Stimulated activated CD8-positive, alpha-beta memory T cell treated with anti-CD3 and anti-CD28 coated beads, Interleukin-7, amount 100 ng/mL, for 1 hour (primary cell): ENCODE measurements at places on chromosomes 11 and 22.

DNA sequence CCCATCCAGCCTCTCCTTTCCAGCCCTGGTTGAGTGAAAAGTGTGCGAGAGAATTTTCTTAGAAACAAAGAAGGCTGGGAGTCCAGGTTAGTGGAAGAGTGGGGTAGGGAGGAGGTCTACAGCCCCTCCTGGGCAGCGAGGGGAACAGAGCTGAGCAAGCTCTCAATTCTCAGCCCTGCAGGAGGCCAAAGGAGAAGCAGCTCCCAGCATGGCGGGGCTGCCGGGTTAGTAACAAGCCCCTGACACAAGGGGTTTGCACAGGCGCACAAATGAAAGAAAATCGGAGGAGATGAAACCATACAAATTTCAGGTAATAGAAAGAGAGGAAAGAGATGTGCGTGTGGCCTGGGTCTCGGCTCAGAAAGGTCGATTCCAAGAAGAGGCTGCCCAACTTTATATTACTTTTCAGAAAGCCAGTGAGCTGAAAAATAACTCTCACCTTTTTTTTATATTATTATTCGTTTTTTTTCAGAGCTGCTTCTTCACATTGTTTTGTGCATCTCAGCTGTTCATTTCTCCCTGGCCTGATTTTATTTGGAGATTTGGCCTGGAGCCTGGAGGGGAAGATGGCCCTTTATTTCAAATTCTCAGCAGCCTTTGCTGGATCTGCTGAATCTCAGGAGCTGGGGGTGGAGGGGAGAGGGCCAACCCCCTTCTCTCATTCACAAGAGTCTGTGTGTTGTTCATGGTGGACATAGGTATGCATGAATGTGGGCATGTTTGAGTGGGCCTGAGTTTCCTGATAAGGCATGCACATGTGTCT lies 583.2 kb downstream of the BUD13 start:
- no peak for DNase-seq

- DNase-seq = no peak
Observed at GRCh38 chr11:73428227-73428626, 52.0 kb downstream of the RELT start.

GRCh38 chr11:4125141-4125540 lies 30.5 kb downstream of the RRM1 start:
- DNase-seq = no peak

- DNase-seq = no peak
Observed at GRCh38 chr11:28559492-28559891, 451.3 kb downstream of the METTL15 start.

GRCh38 chr22:28398355-28398754 lies 281.3 kb downstream of the TTC28 start:
- DNase-seq = no peak

GRCh38 chr11:8233691-8234424 lies 29.8 kb downstream of the LMO1 start:
- DNase-seq = no peak

GRCh38 chr11:2142762-2143202 lies 3.6 kb upstream of the IGF2 start:
- no peak for DNase-seq

DNA sequence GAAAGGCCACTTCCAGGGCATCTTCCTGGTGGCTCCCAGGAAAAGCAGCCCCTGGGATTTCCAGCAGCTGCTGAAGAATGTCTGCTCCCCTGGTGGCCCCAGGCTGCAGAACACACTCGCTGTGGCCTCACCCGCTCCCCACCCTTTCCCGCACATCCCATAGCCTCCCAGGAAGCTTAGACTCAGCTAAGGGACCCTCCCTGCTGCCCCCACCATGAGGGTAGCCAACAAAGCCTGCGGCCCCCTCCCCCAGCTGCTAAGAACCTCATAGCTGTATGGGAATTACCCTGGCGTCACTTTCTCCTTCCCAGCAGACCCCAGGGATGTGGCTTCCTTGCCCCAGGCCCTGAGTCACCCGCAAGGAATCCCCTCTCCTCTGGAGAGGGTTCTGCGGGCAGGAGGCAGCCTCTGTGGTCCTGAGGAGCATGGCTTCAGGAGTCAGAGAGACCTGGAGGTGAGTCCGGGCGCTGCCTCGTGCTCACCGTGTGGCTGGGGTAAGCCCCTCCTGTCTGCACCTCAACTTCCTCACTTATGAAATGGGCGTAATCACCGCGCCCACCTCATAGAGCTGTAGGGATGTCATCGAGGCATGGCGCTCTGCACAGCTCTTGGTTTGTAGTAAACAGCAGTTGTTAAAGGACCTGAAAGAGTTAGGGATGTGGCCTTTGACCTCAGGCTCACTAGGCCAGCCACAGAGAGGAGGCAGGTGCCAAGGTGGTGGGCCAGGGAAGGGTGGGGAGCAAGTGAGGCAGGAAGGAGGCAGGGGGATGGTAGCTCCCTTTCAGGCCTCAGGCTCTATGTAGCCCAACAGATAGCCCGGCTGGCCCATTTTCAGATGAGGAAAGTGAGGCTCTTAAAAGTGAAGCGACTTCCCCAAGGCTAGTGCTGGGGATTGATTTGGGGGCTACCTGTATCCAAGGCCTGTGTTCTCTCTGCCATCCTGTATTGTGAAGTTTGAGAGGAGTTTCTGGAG lies 71.2 kb downstream of the LRRC32 start:
- DNase-seq = no peak

DNA sequence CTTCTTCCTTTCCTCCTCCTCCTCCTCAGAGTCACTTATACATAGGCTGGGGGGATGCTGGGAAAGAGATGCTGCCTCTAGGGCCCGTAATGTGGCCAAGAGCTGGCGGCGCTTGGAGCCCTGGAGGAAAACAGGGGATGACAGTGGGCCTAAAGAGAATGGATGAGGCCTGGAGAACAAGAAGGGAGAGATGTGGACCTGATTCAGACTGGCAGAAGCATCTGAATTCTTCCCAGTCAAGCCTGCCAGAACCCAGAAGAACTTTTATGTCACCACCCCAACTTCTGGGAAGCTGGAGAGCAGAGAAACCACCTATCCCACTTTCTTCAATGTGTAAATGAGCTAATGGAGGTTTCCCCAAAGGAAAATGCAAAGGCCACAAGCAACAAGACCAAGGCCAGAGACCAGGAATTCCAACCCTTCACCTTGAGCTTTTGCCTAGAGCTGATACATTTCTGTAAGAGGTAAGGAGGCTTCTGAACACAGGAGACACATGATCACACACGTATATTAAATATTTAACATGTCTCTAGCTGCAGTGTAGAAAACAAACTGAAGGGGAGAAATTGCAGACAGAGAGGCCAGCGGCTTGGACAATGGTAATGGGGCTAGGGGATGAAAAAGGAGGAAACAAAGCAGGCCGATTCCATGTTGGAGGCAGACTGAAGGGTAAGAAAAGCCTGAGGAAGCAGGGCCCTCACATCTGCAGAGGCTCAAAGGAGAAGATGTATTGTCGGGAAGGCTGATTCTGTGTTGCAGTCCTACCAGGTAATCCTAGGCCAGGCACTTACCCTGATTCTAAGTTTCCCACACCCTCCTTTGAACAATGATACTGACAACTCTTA lies 1.1 kb downstream of the RRP8 start:
- DNase-seq = no peak

GRCh38 chr11:35050541-35050995 lies 88.4 kb upstream of the CD44 start:
- no peak for DNase-seq

GRCh38 chr11:38718049-38718448 lies 2120.0 kb upstream of the RAG2 start:
- DNase-seq = no peak

DNA sequence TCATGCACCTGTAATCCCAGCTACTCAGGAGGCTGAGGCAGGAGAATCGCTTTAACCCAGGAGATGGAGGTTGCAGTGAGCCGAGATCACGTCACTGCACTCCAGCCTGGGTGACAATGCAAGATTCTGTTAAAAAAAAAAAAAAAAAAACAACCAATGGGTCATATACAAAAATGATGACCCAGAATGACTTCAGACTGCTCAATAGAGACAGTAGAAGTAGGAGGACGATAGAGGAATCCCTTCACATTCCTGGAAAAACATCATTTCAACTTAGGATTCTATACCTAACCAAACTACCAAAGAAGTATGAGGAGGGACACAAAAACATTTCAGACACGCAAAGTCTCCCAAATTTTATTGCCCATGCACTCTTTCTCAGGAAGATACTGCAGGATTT lies 14.1 kb upstream of the CBX7 start:
- DNase-seq = no peak

GRCh38 chr11:23729088-23729487 lies 767.8 kb upstream of the LUZP2 start:
- DNase-seq = no peak

DNA sequence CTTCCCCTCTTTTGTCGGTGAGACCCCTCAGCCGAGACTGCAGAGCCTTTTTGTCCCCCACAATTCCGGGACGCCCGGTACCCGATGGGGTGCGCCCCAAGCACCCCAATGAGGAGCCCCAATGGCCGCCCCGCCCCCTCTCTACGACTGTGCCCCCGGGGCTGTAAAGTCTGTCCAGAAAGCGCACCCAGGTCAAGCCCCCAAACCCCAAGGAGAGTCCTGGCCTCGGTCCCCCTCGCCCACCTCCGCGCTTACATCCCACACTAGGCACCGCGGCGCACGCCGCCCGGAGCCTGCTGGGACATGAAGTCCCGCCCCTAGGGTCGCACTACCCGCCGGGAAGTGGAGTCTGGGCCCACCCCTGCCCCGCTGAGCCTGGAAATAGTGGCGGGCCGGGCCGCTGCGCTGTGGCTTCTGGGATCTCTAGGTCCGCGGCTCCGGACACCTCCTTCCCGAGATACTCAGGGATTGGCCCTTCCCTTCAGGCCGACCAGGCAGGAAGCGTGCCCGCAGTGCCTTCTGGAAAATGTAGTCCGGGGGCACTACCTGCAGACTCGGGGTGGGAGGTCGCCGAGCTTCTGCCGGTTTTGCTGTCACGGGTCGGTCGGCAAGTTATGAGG lies at the start of gene MEN1:
MEN1 (minus strand) TSS at position 281 of the 620 bp plus-strand sequence. CDS start 442 bp downstream, outside the sequence.
- peak; percentile 46 for DNase-seq

DNA sequence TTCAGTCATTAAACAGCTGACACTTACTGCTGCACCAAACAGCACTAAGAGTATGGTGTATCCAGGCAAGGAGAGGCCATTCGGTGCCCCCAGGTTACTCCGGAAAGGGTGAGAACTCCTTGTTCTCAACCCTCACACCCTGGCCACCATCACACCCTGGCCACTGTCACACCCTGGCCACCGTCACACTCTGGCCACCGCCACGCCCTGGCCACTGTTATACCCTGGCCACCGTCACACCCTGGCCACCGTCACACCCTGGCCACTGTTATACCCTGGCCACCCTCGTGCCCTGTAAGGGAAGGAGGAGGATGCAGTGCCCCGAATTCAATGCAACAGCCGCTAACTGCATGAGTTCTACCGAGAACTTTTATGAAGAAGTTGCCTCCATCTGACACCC lies 644.4 kb downstream of the TBC1D22A start:
- DNase-seq = no peak

DNA sequence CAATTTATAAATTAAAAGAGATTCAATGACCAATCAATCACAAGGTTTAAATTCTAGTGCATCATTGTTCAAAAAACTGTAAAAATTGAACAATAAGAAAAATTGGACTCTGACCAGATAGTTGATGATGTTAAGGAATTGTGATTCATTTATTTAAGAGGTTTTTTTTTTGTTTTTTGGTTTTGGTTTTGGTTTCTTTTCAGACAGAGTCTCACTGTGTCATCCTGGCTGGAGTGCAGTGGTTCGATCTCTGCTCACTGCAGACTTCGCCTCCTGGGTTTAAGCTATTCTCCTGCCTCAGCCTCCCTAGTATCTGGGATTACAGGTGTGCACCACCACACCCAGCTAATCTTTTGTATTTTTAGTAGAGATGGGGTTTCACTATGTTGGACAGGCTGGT lies 17.1 kb upstream of the EIF3M start:
- DNase-seq = no peak

DNA sequence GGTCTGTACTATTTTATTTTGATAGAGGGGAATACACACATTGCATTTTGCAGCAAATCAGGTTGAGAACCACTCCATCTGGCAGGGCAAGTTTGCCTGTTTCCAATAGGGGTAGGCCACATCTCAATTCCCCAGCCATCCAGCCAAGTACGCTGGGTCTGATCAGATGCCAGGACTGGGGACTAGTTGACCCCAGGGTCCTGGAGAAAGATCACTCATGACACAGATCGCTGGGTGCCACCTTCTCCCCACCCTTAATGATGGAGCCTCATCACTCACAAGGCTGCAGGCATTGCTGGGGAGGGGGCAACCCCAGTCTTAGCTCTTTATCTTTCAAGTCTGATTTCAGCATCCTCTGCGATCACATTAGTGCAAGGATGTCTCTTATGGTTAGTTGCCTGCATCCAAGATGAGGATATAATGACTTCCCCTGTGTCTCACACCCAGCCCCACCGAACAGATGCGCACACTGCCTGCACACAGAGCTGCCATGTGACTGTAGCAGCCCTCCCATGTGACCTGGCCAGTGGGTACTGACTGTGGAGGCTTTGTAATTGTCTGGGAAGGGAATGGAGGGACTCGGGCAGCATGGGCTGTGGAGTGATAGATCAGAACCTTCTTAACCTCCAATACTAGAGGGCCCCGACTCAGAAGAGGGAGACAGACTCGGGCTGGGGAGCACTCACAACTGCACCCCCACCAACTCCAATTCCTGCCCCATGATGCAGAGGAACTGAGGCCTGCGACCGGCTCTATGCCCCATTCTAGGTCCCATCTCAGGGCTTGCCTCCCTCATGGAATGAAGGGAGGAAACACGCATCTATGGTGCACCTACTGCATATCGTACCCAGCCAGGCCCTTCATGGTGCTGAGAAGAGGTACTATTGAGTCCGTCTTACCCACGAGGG lies 155.8 kb downstream of the DSCAML1 start:
- no peak for DNase-seq

DNA sequence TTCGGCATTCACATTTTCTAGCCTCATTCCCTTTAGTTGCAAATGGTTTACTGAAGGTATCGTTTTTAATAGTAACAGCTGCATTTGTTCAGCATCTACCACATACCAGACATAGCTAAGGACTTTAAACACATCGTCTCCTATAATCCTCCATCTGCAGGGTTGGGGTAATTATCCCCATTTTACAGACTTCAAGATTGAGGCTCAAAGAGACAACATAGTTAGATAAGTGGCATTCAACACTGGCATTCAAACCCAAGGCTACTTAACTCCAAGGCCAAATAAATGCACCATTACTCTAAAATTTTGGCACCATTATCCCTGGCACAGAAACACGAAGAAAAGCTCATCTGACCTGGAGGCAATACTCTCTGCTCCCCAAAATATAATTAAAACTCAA lies 28.5 kb downstream of the SMCO4 start:
- DNase-seq = no peak

- DNase-seq = no peak
Observed at GRCh38 chr11:14645015-14645912, 1.7 kb downstream of the PDE3B start.

- DNase-seq = no peak
Observed at GRCh38 chr11:78798663-78799062, 224.0 kb upstream of the NARS2 start.

DNA sequence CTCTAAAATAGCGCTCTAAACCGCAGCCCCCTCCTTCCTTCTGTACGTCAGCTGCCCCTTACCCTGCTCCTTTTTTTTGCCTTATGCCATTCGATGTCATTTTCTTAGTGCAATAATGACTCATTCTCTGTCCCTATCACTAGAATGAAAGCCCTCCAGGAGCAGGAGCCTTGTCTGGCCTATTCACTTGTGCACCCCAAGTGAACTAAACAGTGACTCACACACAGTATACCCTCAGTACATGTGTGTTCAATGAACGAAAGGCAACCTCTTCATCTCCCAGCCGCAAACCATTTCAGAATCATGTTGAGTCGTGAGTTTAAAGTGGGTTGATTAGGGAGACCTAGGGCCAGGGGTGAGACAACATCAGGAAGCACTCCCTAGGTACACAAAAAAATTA lies 50.7 kb upstream of the SPATA19 start:
- no peak for DNase-seq
